Right renal pelvis (tissue), 4 donors: ENCODE measurements at places on chromosomes 5 and 9.

GRCh38 chr9:38287420-38287985 lies 105.0 kb upstream of the ALDH1B1 start:
- no peak for DNase-seq

DNA sequence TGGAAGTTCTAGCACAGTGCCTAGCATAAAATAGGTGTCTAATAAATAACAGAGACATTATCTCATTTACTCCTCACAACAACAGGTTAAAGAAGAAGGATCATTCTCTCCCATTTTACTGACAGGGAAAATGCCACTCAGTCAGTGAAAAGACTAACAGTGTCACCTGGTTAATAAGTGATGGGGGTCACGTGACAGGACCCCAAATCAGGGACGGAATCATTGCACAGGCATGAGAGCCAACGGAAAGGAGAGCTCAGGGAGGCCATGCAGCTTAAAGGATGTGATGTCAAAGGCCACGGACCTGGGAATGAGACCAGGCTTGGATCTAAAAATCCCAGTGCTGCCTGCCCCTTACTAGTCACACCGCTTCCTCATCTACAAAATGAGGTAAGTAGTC lies 101.2 kb downstream of the BNC2 start:
- no peak for DNase-seq

DNA sequence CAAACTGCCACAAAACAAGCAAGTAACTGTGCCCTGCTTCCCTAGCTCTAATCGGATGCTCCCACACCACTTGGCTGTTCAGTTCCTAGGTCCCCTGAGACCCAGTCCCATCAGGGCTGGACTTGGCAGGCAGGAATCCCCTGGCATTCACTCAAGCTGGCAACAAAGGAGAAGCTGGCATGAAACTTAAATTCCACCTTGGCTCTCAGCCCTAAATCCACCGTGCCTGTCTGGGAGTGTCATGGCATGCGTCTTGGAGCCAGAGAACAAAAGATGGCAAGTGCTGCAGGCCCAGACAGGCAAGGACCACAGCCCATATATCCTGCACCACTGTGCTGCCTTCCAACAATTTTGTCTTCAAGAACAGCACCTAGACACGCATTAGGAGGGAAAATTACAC lies 38.2 kb downstream of the ETF1 start:
- DNase-seq = no peak

GRCh38 chr9:87714819-87715218 lies 11.1 kb upstream of the CTSL start:
- no peak for DNase-seq

- no peak for DNase-seq
Measured at GRCh38 chr9:32294106-32294505, 90.3 kb upstream of the ACO1 start.

GRCh38 chr9:127149010-127149409 lies 26.6 kb upstream of the ANGPTL2 start:
- DNase-seq = no peak

DNA sequence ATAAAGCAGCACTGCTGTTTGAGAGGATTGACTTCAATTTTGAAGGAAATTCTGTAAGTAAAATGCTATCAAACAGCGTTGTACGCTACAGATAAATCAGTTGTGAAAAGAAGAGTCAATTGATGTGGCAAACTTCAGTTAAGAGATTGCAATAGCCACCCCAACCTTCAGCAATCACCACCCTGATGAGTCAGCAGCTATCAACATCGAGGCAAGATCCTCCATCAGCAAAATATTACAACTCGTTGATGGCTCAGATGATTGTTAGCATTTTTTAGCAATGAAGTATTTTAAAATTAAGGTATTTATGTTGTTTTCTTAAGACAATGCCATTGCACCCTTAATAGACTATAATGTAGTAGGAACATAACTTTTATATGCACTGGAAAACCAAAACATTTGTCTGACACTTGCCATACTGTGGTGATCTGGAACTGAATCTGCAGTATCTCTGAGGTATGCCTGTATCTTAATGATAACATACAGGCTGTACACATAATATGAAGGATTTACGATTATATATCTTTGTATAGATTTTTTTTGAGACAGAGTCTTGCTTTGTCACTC lies 47.5 kb downstream of the VPS13A start:
- no peak for DNase-seq

DNA sequence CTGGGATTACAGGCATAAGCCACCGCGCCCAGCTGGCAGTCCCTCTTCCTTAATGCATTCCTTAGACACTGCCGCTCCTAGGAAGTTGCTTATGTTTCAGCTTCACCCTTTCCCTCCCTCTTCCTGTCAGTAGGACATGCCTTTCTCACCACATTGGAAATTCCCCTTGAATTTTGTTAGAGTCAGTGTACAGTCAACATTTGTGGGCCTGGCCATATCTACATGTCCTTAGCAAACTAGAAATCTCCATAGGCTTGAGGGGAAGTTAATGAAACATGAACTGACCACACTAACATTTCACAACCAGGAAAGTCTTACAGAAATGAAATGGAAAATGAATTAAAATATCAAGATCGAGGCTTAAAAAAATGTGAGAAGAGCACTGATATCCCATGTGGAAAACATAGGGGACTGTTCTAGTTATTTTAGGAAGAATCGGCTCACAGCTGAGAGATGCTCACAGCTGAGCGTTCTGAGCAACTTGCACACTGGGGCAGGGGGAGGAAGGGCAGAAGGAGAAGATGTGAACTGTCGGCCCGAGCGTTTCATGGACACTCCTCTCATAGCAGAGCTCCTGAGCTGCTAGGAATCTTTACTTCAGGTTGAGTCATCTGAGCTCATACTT lies 21.1 kb upstream of the LVRN start:
- no peak for DNase-seq

DNA sequence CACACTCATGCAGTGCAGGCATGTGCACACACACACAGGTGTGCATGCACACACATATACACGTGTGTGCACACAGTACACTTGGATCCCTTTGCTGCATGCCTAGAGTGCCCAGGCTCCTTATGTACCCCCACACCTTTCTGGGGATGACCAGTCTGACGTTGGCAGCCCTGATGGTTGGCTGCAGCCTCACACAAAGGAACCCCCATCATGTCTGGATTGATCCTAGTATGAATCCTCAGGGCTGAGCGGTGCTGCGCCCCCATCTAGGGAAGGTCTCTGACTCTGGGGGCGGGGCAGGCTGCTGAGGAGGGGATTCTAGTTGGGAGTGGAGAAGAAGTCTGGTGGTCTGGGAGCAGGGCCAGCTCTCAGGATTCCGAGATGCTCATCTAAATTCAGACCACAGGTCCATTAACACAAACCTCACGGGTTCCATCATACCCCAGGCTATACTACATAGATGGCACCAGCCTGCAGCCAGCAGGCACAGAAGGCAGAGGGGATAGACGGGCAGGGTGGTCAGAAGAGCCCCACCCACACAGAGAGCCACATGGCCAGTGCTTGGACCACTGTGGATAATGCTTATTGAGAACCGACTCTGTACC lies 50.5 kb upstream of the OLFM1 start:
- no peak for DNase-seq

- no peak for DNase-seq
Measured at GRCh38 chr9:14309403-14309802, 4.5 kb downstream of the NFIB start.

DNA sequence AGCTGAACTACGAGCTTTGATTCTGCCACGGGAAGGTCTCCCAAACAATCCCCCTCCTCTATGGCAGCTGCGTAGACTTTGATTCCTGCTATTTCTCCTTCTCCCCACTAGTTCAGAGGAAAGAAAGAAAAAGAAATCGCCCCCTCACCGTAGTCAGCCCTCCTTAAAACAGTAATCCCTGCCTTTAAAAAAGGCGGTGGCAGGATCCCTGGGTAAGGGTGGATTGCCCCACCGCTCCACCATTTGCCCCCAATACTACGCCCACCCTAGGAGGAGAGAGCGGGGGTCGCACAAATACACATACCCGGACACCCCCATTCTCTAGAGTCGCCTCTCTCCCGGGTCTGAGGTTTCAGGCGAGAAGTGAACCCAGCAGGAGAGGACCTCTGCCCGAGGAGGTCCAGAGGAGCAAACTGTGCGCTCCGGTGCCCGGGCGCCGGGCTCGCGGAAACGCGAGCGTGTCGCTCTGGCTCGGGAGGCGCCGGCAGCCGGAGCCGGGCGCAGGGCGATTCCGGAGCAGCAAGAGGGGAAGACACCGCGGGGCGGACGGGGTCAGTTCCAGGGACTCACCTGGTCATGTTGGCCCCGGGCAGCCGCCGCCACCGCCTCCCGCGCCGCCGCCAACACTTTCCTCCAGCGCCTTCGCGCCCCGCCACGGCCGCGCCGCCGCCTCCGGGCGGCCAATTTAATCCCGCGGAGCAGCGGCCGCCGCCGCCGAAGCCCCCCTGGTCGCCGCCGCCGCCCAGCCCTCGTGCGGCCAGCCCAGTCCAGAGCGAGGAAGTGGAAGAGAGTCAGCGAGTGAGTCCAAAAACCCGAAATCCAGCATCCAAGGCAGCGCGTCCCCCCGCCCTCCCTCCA lies 1057.7 kb upstream of the DMAC1 start:
- no peak for DNase-seq

DNA sequence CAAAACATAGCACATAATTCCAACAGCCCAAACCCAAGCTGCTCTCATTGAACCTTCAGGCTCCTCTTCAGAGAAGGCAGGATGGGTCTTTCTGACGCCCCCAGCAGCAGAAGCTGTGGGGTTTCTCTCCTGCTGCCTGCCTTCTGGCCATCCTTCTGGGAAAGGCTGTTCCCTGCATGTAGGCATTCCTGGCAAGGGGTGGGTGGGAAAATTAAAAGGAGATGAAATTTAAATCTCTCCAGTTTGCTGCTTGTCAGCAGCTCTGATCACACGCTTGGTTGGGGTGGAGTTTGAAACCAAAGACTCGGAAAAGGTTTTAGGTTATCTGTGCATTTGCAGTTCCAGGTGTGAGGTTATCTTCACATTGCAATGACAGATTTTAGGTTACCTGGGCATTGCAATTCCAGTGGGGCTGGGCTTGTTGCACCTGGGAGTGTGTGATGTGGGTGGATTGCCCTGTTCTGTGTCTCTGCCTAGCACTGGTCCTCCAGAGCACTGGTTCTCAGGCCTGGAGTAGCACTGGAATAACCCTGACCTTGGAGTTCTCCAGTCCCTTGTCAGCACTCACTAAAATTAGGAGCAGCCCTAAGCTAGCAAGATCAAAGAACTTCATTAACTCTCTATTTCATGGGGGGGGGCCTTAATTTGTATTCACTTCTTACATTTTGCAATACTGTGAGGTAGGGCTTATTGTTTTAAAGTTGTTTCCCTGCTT lies 109.7 kb downstream of the PDZD2 start:
- DNase-seq = no peak

DNA sequence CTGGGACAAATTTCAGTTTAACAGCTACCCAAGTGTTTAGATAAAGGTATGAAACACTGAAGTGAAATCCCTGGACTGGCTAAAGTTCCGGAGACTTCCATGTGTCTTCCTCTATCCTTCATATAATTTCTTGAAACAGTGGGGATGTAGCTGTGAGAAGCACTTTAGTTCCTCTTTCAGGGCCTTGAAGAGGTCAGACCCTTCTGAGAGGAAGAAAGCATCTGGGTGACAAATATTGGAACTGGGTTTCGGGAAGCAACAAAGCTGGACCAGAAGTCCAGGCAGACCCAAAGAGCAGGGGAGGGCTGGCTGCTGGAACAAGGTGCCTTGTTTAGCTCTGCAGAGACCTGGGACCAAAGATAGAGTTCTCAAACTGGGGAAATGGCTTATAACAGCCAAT lies 75.4 kb upstream of the ZFAND5 start:
- DNase-seq = no peak

DNA sequence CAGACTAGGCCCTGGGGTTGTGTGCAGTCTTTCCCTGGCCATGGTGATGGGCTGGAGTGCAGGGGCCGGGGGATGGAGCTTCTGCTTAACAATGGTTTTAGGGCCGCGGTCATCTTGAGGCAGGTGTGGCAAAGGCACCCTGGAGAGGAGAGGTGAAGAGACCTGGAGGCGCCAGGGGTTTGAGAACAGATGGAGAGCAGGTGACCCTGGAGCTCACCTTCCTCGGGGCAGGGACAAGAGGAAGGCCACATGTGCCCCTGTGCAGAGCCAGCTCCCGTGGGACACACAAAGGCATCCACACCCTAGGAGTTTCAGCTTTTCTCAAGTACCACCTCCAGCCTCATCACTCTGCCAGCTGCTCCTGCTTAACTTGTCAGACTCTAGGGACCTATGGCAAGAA lies 46.4 kb upstream of the SH3GL2 start:
- no peak for DNase-seq

GRCh38 chr5:90308787-90309585 lies 100.6 kb downstream of the CETN3 start:
- no peak for DNase-seq

DNA sequence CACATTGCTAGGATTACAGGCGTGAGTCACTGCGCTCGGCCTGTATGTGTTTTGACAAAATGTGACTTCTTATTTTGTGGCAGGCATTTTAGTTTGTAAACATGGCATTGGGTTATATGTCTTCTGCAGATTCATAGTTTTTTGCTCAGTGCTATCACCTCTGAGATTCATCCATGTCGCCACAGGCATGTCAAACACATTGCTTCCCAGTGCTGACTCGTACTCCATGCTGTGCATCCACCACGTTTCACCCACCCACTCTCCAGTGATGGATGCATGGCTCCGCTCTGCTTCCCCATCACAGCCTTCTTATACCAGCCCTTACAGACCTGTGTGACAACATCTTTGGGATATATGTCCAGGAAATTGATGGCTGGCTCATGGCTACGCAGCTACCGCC lies 158.8 kb downstream of the GAS1 start:
- DNase-seq = no peak
